ENCODE measurements at places on chromosomes 7 and 10. TPM values are rescaled to one million over a fixed set of nuclear protein-coding genes. Genes with fewer than 3 reads are reported as not detected.

DNA sequence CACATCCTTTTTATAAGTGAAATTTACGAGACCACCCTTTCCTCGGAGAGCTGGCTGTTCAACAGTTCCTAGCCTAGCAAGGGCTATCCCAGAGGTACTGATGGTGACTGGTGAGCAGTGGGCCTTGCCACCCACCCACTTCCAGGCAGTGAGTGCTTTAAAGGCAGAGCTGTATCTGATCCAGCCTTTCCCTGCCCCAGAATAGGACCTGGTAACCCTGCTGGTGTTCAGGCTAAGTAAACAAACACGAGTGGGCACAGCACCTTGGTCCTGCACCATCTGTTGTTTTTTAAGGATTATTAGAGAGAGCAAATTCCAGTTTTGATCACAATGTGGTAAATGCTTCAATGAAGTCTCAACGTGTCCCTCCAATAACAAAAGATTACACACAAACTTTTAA is 75.7 kb downstream of the COBL start:
- DNase-seq: no peak

GRCh38 chr7:146235195-146235594 is 118.6 kb downstream of the CNTNAP2 start:
- no peak for DNase-seq

GRCh38 chr7:124201768-124202349 is 169.0 kb upstream of the TMEM229A start:
- DNase-seq: no peak

Gene KNDC1
- polyA plus RNA-seq: 3.0 TPM

DNA sequence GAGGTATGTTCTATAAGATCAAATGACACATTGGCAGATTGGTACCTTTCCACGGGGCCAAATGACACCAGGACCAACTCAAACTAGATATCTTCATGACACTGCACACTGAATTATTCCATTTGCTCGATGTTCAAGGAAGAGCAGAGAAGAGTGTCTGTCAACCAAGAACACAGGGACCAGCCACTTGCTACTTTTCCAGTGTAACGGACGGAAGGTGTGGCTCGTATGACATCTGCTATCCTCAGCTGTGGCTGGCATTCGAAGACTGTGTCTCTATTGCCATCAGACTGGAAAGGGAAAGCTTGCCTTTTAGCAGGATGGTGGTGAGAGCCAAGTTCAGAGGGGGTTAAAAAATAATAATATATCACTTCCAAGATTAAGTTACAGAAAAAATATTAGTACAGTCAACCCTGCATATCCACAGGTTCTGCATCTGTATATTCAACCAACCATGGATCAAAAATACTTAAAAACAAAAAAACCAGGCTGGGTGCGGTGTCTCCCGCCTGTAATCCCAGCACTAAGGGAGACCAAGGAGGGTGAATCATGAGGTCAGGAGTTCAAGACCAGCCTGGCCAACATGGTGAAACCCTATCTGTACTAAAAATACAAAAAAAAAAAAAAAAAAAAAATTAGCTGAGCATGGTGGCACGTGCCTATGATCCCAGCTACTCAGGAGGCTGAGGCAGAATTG is 237.1 kb downstream of the PRPF18 start:
- DNase-seq: no peak

- DNase-seq: no peak
These were observed 1.4 kb upstream of the GIMAP5 start for GRCh38 chr7:150735596-150736358.

Gene TUBAL3
- polyA plus RNA-seq: 0.14 TPM

Gene SND1
- 104 TPM for polyA plus RNA-seq

GRCh38 chr7:16755397-16755796 is 1.8 kb downstream of the TSPAN13 start:
- no peak for DNase-seq

DNA sequence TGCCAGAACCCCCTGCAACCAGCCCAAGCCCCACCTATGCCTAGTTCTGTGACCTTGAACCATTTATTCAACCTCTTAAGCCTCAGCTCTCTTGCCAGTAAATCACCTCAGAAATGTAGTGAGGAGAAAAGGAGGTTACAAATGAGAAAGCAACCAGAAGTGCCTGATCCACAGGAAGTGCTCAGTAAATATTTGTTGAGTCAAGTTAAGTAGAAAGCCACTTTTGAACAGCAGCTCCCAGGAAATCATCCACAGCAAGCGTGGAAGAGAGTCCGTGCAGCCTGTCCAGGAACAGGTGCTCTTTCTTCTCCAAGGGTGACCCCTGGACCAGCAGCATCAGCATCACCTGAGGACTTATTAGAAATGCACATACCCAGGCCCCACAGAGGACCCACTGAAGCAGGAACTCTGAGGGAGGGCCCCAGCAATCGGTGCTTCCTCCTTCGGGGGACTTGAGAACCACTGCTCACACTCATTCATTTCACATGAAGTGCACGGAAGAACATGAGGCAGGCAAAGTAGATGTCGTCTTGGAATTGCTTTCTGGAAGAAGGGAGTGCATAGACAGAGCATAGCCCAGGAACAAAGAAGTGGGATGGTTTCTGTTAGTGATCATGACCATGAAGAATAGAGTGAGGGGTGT is 6.3 kb upstream of the C10orf71 start:
- no peak for DNase-seq

- DNase-seq: peak; percentile 45
These were observed 90.7 kb downstream of the GNAI1 start for GRCh38 chr7:80225361-80225760.

DNA sequence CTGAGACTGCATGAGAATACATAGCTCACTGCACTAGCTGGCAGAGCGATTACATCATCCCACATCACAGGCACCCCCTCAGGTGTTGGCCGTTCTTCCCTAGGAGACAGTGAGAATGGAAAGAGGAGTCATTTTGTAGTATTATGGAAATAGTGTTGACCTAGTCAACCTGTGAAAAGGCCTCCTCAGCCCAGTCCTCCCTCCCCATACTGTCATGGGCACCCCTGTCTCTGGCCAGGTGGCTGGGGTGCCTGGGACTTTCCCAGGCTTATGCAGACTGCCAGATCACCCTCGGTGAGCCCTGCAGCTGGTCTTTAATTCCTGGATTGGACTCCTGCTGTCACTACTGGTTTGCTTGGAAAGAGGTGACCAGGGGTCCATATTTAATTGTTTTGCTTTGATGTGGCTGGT is 4.0 kb downstream of the INPP5A start:
- no peak for DNase-seq

DNA sequence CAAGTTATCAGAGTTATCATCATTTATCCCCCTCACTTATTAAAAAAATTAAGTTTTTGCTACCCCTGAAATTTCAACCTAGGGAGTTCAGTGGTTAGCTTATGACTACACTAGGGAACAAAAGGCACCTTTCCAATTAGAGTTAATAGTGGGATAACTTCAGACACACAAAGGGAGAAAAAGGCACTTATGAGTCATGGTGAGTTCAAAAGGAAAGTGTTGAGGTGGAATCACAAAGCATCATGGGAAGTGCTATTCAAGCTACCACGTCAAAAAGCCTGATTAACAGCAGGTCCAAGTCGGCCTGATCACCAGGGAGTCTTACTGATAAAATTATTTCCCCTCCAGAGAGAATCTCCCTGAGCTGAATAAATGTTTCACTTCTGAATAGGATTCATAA is 165.7 kb downstream of the C7orf25 start:
- DNase-seq: no peak

DNA sequence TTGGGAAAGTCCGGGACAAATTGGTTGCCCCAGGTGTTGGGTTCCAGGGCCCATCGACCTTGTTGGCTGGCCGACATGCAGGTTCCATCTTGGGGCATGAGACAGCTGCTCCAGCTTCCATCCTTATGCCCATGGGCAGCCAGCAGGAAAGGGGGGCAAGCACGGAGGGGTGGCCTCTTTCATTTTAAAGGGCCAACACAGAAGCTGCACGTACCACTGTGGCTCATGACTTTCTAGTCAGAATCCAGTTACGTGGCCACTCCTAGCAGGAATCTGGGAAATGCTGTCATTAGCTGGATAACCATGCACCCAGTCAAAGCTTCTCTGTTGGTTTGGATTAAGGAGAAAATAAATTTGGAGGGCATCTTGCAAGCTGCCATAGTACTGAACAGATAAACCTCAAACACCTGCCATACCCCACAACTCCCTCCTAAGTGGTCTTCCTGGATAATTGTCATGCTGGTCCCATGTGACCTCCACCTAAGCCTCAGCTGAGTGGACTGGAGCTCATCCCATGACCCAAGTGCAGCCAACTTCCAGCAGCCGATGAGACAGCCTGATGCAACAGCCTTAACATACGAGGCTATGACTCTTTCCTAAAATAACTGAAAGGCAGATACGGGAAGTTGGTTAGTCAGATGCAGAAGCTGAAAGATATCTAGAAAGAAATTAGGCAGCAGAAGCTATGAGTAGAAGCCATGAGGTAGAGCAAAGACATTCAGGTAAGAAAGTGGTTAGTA is 21.4 kb upstream of the GSDME start:
- DNase-seq: peak; percentile 22

DNA sequence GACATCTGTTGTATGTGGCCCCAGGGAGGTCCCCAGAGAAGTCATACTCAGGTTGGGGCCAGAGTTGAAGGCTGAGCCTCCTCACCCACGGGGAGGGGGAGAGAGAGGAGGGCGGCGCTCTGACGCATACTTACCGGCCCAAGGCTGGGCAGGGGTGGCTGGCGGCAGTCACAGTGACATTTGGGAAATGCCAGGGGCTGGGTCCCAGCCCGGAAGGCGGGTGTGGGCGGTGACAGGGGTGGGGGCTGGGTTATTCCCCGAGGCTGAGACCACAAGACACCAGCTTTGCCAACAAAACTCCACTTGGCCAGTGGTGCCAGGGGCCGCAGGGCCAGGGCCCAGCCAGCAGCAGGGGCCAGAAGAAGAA is 41.1 kb downstream of the RASGEF1A start:
- no peak for DNase-seq

GRCh38 chr7:4288791-4289394 is 393.2 kb upstream of the FOXK1 start:
- no peak for DNase-seq

DNA sequence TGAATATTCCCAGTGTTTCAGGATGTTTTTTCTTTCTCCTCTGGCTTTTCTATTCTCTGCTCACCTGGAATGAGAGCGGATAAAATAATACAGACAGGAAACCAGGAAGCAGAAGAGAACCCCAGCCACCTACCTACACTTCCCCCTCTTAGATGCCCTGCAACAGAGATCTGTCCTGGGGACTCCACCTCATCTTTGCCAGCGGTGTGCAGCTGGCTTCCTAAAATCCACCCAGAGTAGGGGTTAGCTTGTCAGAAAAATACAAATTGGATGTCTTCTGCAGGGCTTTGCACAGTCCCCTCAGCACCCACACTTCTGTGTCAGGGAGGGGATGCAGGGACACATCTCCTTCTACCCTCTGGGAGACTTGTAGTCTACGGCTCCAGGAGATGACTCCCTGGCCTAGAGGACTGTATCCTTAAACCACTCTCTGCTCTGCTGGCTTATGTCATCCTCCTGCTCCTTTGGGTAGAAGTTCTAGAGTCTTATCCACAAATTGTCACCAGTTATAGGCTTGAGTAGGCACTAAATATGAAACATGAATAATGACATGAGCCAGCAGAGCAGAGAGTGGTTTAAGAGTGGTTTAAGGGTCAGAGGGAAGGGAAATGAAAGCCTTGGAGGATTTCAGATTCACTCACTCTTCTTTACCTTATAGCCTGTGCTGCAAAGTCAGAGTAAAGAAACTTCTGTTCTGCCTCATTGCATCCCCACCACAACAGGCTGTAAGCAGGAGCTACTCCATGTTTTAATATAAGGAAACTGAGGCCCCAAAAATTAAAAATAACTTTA is 749.4 kb downstream of the AUTS2 start:
- DNase-seq: no peak

Gene MKI67
- 23.7 TPM for polyA plus RNA-seq

GRCh38 chr7:36278069-36278619 is 111.5 kb upstream of the ANLN start:
- no peak for DNase-seq

DNA sequence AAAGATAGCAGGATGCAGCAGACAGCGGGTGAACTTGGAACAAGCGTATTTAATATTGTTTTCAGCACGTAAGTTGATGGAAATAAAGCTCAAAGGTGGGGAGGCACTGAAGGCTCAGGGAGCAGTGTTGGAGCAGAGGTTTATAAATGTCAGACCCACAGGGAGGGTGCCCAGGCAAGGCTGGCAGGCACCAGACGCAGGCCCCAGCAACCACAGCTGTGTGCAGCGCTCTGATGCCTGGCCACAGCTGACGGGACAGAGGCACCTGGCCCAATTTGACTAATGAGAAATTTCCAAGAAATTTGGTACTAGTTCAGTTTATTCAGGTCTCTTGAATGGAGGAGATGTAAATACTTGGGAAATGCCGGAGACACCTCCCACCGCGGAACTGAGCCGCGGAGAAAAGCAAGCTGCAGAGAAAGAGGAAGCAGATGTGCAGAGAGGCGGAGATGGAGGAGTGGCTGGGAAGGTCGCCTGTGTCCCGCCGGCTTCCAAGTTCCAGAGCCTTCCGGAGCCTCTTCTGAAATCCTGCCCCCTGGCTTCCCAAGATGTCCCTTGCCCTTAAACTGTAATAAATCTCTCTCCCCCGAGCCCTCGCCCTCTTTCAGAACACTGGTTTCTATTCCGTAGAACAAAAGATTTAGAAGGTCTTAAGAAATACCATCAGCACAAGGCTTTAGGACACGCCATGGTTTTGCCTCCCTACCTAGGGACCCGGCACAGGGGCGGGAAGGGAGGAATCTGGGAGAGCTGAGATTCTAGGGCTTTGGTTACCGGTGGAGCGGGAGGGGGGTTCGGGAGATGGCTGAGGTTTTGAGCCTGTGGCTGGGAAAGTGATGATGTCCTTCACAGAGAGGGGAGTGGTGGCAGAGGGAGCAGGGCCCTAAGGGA is 38.4 kb upstream of the PLXNA4 start:
- DNase-seq: peak; percentile 57

- DNase-seq: no peak
These were observed 109.6 kb downstream of the KIF20B start for GRCh38 chr10:89810908-89811525.

Gene UPK3BL1
- polyA plus RNA-seq: 3.7 TPM

DNA sequence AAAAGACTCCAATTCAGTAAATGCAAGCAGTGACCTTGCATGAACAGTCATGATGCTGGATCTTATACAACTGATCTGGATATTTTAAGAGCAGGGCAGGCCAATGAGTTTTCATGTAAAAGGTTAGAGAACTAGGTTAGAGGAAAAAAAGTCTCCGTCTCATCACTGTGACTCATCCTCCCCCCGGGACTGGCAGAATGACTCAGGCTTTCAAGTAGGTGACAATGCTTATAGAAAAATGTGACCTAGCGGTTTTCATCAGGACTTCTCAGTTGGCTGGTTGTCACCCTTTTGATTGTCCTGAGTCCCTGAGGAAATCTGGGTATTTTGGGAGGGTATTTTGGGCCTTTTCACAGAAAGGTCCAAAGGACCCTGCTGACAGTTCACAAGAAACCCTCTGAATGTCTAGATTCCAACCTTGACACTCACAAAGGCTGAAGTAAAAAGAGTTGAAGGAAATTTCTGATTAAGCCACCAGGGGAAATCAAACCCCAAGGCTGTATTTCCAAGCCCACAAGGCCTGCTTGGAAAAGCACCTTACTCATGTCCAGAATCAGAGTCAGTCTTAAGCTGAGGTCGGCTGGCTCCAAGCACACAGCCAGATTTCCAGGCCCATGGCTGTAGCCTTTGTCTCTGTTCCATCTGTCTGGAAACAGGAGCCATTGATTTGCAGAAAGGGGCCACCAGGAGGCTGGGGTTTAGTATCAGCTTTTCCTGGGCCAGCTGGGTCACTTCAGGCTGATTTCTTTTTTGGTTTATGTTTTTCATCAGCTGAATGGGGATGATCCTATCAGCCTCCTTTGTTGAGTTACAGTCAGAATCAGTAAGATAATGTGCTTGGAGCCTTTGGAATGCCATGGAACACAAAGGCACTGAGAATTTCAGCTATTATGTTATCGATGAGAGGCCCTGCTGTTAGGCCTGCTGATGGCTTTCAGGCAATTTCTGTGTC is 226.4 kb upstream of the HABP2 start:
- no peak for DNase-seq

Gene LRRC18
- polyA plus RNA-seq: not detected

Gene PTN
- polyA plus RNA-seq: 127 TPM

Measured in muscle of back (tissue), 13 donors.